H9 (cell line): ENCODE measurements at places on chromosomes 3 and 15. TPM values are rescaled to one million over a fixed set of nuclear protein-coding genes. Genes with fewer than 3 reads are reported as not detected.
A peak's percentile ranks its signal among the peaks of the same experiment; 100 is the strongest.

The STT3B gene
- total RNA-seq, result 79.9 and 83.1 TPM in 2 replicates

- H3K4me1 ChIP-seq, result no peaks in the 10 kb centered on the region
- H3K27ac ChIP-seq, result no peak overlapping the region
- no peaks in the 10 kb centered on the region for H3K27me3 ChIP-seq
- peaks cover 22% of the 10 kb centered on the region for H3K36me3 ChIP-seq
- no peak overlapping the region for H3K4me3 ChIP-seq
Observed at GRCh38 chr3:47406762-47407149, 25.9 kb downstream of the PTPN23 start.

The ARGFX gene
- not detected in 2 replicates for total RNA-seq

GRCh38 chr15:40252438-40253166 lies 13.7 kb downstream of the PAK6 start:
- no peaks in the 10 kb centered on the region for H3K36me3 ChIP-seq
- H3K4me1 ChIP-seq, result no peaks in the 10 kb centered on the region
- H3K4me3 ChIP-seq, result peak overlapping the region; percentile 74

DNA sequence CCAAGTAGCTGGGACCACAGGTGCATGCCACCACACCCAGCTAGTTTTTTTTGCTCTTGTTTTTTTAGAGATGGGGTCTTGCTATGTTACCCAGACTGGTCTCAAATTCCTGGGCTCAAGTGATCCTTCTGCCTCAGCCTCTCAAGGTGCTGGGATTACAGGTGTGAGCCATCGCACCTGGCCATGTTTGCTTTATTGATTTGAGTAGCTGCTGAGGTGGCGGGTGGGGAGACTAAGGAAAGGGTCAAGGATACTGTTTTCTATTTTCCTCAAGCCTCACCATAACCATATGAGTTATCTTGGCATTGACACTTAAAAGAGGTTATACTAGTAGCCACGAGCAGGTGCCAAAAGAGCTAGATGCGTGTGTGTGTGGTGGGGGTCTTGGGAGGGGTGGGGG lies 39.0 kb downstream of the CYFIP1 start:
- H3K4me3 ChIP-seq, result no peak overlapping the region
- H3K36me3 ChIP-seq, result peaks cover 20% of the 10 kb centered on the region
- no peak for DNase-seq
- H3K27me3 ChIP-seq, result no peaks in the 10 kb centered on the region
- no peak overlapping the region for H3K27ac ChIP-seq
- H3K4me1 ChIP-seq, result no peaks in the 10 kb centered on the region

- no peak overlapping the region for H3K4me3 ChIP-seq
- no peaks in the 10 kb centered on the region for H3K27me3 ChIP-seq
- peaks cover 12% of the 10 kb centered on the region; the same call in 1 of the 2 replicates for H3K4me1 ChIP-seq
- H3K36me3 ChIP-seq, result no peaks in the 10 kb centered on the region
- no peak overlapping the region for H3K27ac ChIP-seq
Observed at GRCh38 chr3:171266034-171266739, 194.0 kb downstream of the TNIK start.

The TGM5 gene
- total RNA-seq, result not detected in 2 replicates

DNA sequence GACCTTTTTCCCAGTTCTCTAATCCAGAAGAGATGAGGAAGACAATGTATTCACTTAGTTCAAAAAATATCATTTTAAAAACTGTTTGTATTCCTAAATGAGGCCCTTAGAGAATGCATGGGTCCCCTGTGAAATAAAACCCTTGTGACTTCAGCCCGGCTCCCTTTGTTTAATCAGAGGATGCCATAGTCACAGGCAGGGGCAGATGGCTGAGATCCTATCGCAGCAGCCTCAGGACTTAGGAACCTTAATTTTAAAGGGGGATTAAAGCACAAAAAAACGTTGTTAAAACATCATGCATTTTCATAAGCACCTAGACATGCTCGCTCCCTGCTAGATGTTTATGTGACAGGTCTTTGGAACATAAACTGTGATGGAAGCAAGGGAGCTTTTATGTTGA lies 176.6 kb downstream of the IL20RB start:
- H3K4me3 ChIP-seq, result no peak overlapping the region
- H3K27ac ChIP-seq, result no peak overlapping the region
- H3K36me3 ChIP-seq, result no peaks in the 10 kb centered on the region; the same call in 1 of the 2 replicates

DNA sequence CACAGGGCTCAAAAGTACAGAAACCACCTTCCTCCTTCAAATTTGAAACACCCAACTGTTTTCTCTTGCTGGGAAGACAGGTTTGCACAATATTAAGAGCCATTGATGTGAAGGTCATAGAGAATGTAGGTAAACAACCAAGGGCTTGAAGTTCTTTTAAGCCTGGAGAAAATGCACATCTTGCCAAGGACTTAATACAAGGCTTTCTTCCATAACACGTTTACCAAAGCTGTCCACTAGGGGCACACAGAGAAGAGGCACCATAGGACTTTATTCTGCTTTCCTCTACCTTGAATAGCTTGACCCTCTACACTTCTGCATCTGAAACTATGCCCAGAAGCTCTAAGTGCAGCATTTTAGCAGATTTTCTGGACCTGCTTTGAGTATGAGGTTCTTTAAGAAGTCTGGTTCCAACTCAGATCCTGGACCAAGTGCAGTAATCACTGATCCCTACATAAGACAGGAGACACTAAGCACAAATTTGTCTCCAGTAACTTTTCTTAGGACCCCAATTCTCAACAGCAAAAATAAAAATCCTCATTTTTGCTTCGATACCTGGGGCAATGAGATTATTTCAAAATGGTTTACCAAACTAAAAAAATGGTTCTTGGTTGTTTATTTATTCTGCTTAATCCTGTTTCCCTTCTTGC lies 138.0 kb downstream of the FBN1 start:
- no peaks in the 10 kb centered on the region for H3K4me1 ChIP-seq
- H3K4me3 ChIP-seq, result no peak overlapping the region
- H3K27ac ChIP-seq, result no peak overlapping the region

The FBXO40 gene
- total RNA-seq, result 0.04 and 0.15 TPM in 2 replicates

- H3K4me3 ChIP-seq, result no peak overlapping the region
- peak; percentile 13 for DNase-seq
- no peak overlapping the region for H3K27ac ChIP-seq
- no peaks in the 10 kb centered on the region for H3K27me3 ChIP-seq
- no peaks in the 10 kb centered on the region for H3K36me3 ChIP-seq
- H3K4me1 ChIP-seq, result no peaks in the 10 kb centered on the region
Observed at GRCh38 chr15:58528188-58528870, 96.5 kb downstream of the LIPC start.

GRCh38 chr15:53160092-53160704 lies 370.1 kb upstream of the ONECUT1 start:
- no peak for DNase-seq
- no peaks in the 10 kb centered on the region for H3K4me1 ChIP-seq
- no peaks in the 10 kb centered on the region for H3K27me3 ChIP-seq
- no peak overlapping the region for H3K27ac ChIP-seq
- H3K36me3 ChIP-seq, result no peaks in the 10 kb centered on the region
- H3K4me3 ChIP-seq, result no peak overlapping the region

GRCh38 chr15:49282366-49282765 lies 112.3 kb downstream of the GALK2 start:
- H3K27me3 ChIP-seq, result no peaks in the 10 kb centered on the region
- no peaks in the 10 kb centered on the region for H3K4me1 ChIP-seq
- H3K36me3 ChIP-seq, result peaks cover 19% of the 10 kb centered on the region

DNA sequence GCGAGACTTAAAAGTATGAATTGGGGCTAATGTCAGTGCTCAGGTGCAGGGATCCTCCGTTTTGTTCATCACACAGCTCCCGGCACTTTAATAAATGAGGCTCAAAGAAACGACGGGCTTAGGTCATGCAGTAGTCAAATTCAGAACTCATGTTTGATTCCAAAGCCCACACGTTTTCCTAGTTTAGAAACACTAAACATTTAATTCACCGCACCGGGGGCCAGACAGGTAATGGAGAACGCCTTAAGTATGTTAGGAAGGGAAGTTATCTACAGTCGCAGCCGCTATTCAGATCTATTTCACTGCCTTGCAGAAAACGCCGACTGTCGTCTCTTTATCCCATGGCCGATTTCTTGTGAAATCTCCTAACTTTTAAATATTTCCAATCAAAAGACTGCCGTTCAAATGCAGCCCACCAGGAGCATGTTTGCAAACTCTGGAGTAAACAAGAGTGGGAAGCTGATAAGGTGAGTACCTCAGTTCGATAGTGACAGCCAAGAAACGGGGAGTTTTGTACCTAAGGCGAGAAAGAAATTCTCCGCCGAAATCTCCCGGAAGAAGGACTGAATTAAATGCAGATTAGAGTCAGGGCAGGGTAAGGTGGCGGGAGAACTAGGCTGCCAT lies 569 bp downstream of the HIGD2B start:
- H3K27me3 ChIP-seq, result no peaks in the 10 kb centered on the region
- no peak for DNase-seq
- H3K4me1 ChIP-seq, result no peaks in the 10 kb centered on the region; the same call in 1 of the 2 replicates
- no peaks in the 10 kb centered on the region for H3K36me3 ChIP-seq
- H3K4me3 ChIP-seq, result peak overlapping the region; percentile 96
- peak overlapping the region; percentile 22 for H3K27ac ChIP-seq

The SLC9C1 gene
- 0.15 and 0.50 TPM in 2 replicates for total RNA-seq

DNA sequence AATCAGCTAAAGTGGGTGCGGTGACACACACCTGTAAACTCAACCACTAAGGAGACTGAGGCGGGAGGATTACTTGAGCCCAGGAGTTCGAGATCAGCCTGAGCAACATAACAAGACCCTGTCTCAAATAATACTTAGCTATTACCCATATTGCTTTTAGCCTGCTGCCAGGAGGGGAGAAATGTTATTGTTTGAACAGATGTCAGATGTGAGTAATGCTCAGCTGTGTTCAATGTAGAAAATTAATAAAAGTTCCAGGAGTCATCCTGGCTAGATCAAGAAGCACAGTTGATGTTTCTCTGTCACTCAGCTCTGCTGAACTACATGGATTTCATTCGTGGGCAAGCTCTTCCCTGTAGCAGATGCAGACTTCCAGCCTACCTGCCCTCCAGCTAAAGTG lies 22.2 kb downstream of the LSM3 start:
- H3K27me3 ChIP-seq, result no peaks in the 10 kb centered on the region
- H3K36me3 ChIP-seq, result peaks cover 15% of the 10 kb centered on the region; the same call in 2 of the 3 replicates
- DNase-seq, result no peak
- H3K4me1 ChIP-seq, result no peaks in the 10 kb centered on the region
- H3K4me3 ChIP-seq, result no peak overlapping the region
- no peak overlapping the region for H3K27ac ChIP-seq

The DNAH12 gene
- not detected in 2 replicates for total RNA-seq

The ULK4 gene
- total RNA-seq, result 12.1 and 12.9 TPM in 2 replicates

DNA sequence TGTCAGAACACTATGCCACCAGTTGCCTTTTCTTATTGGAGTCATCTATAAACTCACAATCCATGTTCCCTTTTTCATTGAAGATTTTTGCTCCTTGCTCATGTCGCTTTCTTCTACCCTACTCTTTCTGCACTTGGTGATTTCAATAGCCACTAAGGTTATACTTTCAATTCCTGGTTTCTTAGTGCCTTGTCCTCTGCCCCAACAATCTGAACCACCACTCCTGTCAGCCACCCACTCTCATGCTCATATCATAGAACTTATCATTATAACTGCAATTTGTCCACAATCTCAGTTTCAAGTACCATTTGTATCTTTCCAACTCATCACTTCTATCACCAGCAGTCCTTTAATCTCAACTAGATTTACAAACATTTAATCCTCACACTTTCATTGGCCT lies 10.0 kb upstream of the GRAMD1C start:
- H3K36me3 ChIP-seq, result no peaks in the 10 kb centered on the region
- no peak overlapping the region for H3K27ac ChIP-seq
- H3K27me3 ChIP-seq, result no peaks in the 10 kb centered on the region
- peaks cover 10% of the 10 kb centered on the region; the same call in 1 of the 2 replicates for H3K4me1 ChIP-seq

The RHOV gene
- total RNA-seq, result 3.9 and 4.3 TPM in 2 replicates

The SLCO2A1 gene
- 0.68 and 0.98 TPM in 2 replicates for total RNA-seq

DNA sequence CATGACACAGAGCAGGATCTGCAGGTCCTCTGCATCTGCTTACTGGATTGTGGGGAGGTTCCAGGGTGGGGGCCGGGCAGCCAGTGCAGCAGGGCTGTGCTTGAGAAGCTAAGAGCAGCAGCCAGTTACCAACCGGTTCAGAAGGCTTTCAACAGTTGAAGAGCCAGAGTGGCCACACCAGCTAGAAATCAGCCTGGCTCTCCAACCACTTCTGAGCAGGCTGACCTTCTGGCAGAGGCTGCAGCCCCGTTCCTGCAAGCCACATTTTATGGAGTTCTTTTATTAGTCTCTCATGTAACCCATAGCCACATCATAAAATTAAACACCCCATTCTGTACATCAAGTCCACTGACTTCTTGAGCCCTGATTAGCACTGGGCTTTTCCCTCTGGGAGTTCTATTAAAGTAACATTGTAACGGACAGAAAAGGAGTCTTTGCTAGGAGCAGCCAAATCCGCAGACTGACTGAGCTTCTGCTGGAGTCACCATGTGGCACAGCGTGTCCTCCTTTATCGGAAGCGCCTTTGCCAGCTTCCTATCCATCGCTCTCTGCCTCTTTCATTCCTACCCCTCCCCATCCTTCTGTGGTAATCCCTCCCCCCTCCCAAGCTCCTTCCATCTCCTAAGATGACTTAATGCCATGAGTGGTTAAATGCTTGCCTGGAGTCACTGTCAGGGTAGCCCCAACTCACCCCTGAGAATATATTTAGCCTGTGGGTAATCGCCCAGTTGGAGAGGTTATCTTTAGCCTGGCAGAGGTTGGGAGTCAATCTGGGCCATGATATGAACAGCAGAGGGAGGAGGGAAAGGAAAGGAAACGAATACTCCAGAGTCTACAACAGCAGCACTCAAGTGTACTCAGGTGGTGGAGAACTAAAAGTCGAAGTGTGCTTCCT lies 138.5 kb upstream of the HES1 start:
- H3K36me3 ChIP-seq, result no peaks in the 10 kb centered on the region
- no peak for DNase-seq
- H3K4me1 ChIP-seq, result peaks cover 6% of the 10 kb centered on the region; the same call in 1 of the 2 replicates
- no peaks in the 10 kb centered on the region for H3K27me3 ChIP-seq

- no peak overlapping the region for H3K27ac ChIP-seq
- no peak overlapping the region for H3K4me3 ChIP-seq
- H3K27me3 ChIP-seq, result no peaks in the 10 kb centered on the region
- H3K36me3 ChIP-seq, result no peaks in the 10 kb centered on the region; the same call in 1 of the 2 replicates
- no peak for DNase-seq
Observed at GRCh38 chr3:107414325-107414964, 37.2 kb downstream of the CCDC54 start.

DNA sequence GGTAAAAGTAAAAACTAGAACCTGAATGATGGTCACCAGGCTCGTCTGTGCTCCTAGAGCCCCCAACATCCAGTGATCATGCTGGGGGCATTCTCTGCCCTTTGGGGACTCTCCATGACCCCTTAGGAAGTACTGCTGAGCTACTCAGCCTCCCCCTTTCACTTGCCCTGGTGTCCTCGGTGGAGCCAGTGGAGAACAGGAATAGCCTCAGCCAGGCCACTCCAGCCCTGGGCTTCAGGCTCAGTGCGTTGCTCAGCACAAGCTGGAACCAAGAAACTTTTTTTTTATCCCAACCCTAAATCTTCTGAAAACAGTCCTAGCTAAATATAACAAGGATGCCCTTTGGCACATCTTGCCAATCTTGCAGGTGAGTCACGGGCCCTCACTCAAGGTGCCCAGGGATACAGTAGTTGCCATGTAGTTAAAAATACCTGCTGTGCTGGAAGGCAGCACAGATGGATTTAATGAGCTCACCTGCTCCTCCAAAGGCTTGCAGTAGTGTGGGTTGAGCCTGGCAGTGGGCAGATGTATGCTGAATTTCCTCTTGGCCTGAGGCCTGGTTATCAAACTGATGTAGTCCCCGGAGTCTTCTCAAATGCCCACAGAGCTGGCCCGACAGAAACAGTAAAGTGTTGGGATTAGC lies 46.9 kb upstream of the TMEM158 start:
- H3K4me3 ChIP-seq, result no peak overlapping the region
- DNase-seq, result no peak
- H3K27ac ChIP-seq, result no peak overlapping the region
- peaks cover 4% of the 10 kb centered on the region; the same call in 1 of the 2 replicates for H3K36me3 ChIP-seq
- H3K4me1 ChIP-seq, result no peaks in the 10 kb centered on the region; the same call in 1 of the 2 replicates
- no peaks in the 10 kb centered on the region for H3K27me3 ChIP-seq

- DNase-seq, result no peak
- no peaks in the 10 kb centered on the region; the same call in 1 of the 2 replicates for H3K4me1 ChIP-seq
- no peak overlapping the region for H3K27ac ChIP-seq
- no peaks in the 10 kb centered on the region for H3K27me3 ChIP-seq
- H3K36me3 ChIP-seq, result peaks cover 39% of the 10 kb centered on the region
Observed at GRCh38 chr3:63927422-63928280, 15.5 kb upstream of the SCAANT1 start.

The CCR3 gene
- total RNA-seq, result not detected in 2 replicates
